Mesothelial cell of epicardium (in vitro differentiated cells): ENCODE measurements at places on chromosomes 2 and 18. TPM values are rescaled to one million over a fixed set of nuclear protein-coding genes. Genes with fewer than 3 reads are reported as not detected.

- H3K27me3 ChIP-seq: no peaks in the 10 kb centered on the region
- peaks cover 39% of the 10 kb centered on the region for H3K4me1 ChIP-seq
- H3K4me3 ChIP-seq: no peak overlapping the region
- no peak for DNase-seq
Observed at GRCh38 chr18:59488899-59489298, 129.8 kb upstream of the LMAN1 start.

PKDCC gene
- 112 to 131 TPM (median 123 TPM) in 3 replicates for total RNA-seq

DNA sequence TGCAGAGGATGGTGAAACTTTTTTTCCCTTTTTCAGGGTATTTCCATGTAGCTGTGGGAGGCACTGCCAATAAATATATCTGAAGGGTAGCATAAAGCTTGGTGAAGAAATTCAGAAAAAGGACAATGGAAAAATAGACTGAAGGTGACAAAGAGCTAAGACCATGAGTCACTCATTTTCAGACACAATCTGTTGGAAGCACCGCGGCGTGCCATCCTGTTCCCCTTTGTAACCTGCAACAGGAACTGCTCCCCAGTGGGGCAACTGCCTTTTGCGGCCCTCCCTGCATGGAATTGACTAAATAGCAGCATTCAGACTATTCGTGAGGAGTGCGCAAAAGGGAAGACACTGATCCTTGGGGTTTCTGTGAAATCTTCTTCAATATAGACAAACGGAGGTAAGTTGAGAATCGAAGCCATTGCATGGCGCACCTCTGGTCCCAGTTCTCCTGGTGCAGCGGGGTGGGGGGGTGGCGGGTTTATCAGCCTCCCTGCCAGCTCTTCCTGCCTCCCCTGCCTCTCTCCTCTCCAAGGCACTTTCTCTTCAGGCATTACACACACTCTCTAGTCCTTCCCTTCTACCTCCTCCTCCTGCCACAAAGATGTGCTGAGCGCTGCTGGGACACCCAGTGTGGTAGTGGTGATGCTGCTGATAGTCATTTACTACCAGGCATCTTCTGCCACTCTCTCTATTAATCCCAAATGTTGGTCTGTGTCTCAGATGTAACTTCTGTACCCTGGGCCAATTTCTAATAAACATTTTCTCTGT is 126.2 kb upstream of the TMEM200C start:
- no peaks in the 10 kb centered on the region for H3K27me3 ChIP-seq
- no peak overlapping the region for H3K4me3 ChIP-seq
- no peaks in the 10 kb centered on the region for H3K36me3 ChIP-seq
- no peak for DNase-seq
- H3K4me1 ChIP-seq: peaks cover 42% of the 10 kb centered on the region
- H3K27ac ChIP-seq: no peak overlapping the region

GRCh38 chr2:122749405-122749804 is 994.0 kb downstream of the TSN start:
- no peak overlapping the region for H3K4me3 ChIP-seq
- no peaks in the 10 kb centered on the region for H3K27me3 ChIP-seq
- no peak for DNase-seq
- no peak overlapping the region for H3K27ac ChIP-seq
- peaks cover 12% of the 10 kb centered on the region for H3K4me1 ChIP-seq

UNC50 gene
- total RNA-seq: 43.9 to 45.0 TPM (median 44.6 TPM) in 3 replicates
